ENCODE measurements at places on chromosomes 3 and 15.

- no peak for DNase-seq
Measured at GRCh38 chr15:64858021-64858575, 16.4 kb downstream of the PLEKHO2 start.

GRCh38 chr15:63906266-63906584 lies 72.5 kb upstream of the HERC1 start:
- DNase-seq, result no peak

DNA sequence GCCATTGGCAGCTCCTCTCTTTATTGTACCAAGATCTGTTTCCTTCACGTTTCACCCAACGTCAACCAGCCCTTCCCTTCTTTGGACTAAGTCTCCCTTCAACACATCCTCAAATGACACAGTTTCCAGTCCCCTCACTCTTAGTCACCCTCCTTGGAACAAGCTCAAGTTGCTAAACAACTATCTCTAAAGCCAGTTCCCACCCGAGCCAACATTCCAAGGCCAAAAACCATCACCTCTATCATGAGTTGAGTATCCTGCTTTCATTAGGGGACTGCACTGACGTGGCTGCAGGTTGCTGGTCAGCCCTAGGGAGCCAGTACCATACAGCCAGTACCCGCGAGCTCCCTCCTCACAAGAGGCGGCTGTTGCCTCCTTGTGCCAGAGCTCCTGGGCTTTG lies 73.8 kb downstream of the LIPC start:
- no peak for DNase-seq

- peak; percentile 4 for DNase-seq
Measured at GRCh38 chr15:98881526-98882520, 125.8 kb downstream of the PGPEP1L start.

DNA sequence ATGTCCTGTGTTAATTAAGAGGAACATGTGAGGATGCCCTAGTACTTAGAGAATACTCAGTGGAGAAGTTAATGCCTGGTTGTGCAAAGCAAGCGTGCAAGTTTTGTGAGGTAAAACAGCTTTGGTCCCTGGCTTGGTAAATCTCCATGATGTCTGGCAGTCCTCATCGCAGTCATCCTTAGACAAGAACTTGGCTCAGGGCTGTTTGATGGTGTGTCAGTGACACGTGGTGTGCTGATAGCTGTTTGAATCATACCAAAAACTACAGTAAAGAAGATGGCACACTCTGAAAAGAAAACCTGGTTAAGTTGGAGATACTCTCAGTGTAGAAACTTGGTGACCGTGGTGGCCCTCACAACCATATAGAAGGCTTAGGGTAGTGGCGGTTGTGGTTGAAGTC lies 361.7 kb downstream of the FEZF2 start:
- DNase-seq, result no peak

- no peak for DNase-seq
Measured at GRCh38 chr15:101028321-101028720, 109.2 kb downstream of the LRRK1 start.

DNA sequence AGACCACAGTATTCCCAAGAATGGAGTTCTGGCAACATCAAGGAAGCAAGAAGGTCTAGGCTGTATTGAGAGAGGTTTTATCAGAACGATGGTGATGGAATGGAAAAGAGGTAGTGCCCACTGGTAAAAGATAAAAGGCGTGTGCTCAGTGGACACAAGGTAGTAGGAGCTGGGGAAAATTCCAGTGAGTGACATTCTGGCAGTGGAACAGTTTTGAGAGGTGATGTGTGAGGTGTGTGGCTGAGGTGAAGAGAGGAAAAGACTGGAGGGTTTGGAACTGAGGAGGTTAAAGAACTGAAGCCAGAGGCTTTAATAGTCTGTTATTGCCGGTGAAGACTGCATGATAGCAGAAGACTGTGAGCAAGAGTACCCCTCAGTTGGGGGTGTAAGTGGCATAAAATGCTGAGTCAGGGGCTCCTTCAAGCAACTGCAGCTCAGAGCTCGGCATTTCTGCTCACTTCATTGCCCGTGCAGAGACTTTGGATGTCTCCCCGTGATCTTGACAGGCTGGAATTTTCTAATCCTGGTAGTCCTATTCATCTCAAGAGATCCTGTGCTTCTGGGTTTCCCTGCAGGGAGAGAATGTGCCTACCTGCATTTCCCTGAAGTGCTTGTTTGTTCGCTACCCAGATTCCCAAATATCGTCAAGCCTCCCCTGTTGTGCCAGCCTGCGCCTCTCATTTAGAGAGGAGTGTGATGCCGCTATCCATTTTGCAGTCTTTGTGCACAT lies 191.0 kb downstream of the SATB1 start:
- no peak for DNase-seq

DNA sequence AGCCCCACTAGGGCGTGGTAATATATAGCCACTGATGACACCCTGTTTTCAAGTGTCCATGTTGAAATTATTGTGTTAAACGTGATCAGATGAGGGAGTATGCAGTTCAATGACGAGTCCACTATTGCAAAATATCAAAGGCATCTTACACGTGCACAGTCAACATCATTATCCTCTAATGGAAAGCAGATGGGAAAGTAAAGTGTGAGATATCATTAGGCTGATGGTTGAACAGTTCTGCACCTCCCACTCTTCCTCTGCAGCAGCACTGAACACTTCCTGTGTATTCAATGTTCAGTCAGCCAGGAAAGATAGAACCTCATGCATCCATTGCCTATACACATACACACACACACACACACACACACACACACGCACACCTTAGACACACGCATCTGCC lies 431.8 kb upstream of the CCDC54 start:
- no peak for DNase-seq

DNA sequence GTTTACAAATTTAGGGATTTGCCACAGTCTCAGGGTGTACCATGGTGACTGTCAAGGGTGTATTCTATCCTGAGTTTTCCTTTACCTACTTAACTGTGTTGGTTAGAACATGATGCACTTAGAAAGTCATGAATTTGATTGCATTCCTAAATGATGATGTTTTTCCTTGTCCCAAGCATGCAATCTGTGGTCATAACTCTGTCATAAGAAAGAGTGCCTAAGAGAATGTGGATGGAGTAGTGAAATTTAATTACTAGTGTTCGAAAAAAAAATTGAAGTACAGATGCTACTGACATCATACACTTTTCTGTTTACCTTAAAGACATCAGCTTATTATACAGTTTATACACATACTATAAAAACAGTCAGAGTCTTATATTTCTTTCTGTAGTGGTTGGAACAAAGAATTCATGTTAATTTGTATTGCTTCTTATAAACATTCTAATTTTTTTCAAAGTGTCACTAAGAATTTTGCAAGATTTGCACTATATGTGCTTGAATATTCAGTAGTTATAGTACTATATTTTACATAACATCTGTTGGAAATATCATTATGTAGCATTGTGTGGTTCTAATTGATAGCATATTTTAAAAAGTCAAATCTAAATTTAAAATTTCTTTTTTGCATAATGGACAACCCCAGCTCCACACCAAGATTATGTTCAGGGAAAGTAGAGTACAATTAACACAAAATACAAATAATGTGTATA lies 231.3 kb upstream of the KCNMB2 start:
- DNase-seq, result no peak

GRCh38 chr15:29770796-29771195 lies 51.5 kb downstream of the TJP1 start:
- no peak for DNase-seq

GRCh38 chr3:52682016-52682415 lies 3.7 kb downstream of the PBRM1 start:
- peak; percentile 50 for DNase-seq

GRCh38 chr15:47333734-47334133 lies 383.6 kb upstream of the SEMA6D start:
- DNase-seq, result no peak
